Activated CD4-positive, alpha-beta T cell treated with anti-CD3 and anti-CD28 coated beads for 48 hours (primary cell): ENCODE measurements at places on chromosomes 2 and 18.

DNA sequence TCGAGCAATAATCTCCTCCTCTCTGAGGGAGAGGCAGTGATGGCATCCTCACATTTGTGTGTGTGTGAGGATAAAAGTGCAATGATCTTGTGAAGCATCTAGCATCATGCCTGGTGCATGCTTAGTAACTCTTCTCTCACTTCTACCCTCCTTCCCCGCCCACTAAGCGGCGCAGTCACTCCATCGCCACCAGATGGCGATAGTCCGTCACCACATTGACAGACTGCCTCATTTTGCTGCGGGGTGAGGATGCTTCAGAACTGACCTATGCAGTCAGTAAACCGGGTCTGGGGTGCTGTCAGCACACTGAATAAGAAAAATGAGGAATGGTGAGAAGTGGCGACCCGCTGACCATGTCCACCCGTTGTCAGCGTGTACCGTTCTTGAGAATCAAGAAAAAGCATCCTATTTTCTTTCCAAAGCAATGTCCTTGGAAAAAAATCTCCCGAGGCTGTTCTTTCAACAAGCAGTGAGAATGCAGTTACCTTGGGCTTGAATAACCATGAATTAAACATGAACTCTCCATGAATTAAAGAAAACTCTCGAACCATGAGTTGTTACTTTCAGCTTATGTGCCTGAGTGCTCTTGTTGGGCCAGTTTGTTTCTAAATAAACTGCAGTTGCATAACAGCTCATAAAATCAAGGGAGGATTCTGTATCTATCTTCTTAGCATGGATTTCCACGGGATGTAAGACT is 37.3 kb upstream of the TMEM177 start:
- peak; percentile 83 for DNase-seq

DNA sequence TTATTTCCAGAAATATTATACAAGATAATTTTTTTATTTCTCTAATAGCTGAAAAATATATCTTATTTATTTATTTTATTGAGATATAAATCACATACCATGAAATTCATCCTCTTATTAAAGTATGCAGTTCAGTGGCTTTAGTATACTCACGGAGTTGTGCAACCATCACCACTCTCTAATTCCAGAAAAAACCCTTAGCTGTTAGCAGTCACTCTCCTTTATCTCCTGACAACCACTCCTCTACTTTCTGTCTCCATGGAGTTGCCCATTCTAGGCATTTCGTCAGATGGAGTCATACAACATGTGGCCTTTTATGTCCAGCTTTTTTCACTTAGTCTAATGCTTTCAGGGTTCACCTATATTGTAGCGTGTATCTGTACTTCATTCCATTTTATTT is 66.5 kb downstream of the TCF7L1 start:
- DNase-seq, result no peak

DNA sequence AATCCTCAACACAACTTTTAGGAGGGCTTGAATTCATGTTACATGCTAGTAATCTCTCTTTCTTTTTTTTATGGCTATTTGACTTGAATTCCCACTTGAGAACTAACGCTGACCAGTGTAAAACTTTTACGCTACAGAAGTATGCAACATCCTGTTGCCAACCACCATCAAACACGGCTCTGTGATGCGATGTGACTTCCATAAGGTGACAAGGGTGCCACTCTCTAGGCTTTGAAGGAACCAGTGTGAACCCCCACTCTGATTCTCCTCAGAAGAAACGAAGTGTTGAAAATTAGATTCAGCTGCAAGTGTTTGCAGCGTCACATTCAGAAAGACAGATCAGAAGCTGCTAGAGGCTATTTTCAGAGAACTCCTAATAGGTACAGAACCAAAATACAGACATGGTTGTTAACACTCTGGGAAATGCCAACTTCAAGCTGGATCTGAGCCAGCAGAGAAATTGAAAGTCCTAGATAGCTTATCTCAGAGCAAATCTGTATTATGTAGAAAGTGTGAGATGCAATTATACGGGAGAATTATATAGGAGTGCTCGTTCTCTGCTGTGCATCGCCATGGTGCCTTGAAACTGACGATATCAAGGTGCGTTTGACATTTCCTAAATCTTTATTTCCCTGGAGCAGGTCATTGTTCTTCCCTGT is 271.2 kb downstream of the LPIN1 start:
- DNase-seq, result no peak

- no peak for DNase-seq
Observed at GRCh38 chr2:97675430-97676113, 6.1 kb downstream of the C2orf92 start.

DNA sequence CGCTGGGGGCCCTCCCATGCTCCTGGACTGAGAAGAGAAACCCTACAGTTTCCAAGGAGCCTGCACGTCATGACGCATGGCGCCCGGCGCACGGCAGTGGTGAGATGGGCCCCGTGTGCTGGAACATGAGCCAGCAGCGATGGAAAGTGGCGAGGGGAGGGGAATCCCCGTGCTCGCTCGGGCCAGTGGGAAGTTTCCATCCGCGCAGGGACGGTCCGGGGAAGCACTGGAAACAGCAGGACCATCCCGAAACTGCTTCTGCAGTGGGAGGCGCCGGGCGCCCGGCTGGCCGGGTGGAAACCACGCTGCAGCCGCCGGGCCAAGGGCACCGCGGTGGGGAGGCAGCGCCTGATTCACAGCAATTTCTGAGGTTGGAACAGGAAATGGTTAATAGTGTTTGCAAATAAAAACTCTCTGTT is 4.9 kb upstream of the PDCD1 start:
- DNase-seq, result peak; percentile 86

- DNase-seq, result no peak
Observed at GRCh38 chr2:171545086-171545485, 22.8 kb downstream of the CYBRD1 start.

GRCh38 chr2:109419960-109420370 is 193.8 kb downstream of the SEPTIN10 start:
- DNase-seq, result no peak

- no peak for DNase-seq
Observed at GRCh38 chr18:55577812-55578539, 10.0 kb downstream of the TCF4 start.

GRCh38 chr2:31337197-31337596 is 77.3 kb downstream of the XDH start:
- no peak for DNase-seq

DNA sequence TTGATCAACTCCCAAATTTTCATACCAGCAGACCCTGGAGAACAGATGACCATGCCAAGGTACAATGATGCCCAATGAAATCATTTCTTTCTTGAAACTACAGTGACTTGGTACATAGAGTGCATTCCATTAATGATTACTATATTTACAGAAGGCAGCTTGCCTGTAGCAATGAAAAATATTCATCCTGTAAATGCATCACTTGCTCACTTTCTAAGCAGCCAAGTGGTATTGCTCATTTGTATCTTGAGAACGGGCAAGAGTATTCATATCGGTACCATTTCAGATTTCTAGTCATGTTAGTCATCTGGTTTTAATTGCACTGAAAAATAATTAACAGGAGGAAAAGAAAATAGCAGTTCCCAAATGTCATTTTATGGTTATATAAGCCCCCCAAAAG is 59.6 kb downstream of the VIL1 start:
- DNase-seq, result no peak
